ENCODE measurements at places on chromosomes 3 and 15.

DNA sequence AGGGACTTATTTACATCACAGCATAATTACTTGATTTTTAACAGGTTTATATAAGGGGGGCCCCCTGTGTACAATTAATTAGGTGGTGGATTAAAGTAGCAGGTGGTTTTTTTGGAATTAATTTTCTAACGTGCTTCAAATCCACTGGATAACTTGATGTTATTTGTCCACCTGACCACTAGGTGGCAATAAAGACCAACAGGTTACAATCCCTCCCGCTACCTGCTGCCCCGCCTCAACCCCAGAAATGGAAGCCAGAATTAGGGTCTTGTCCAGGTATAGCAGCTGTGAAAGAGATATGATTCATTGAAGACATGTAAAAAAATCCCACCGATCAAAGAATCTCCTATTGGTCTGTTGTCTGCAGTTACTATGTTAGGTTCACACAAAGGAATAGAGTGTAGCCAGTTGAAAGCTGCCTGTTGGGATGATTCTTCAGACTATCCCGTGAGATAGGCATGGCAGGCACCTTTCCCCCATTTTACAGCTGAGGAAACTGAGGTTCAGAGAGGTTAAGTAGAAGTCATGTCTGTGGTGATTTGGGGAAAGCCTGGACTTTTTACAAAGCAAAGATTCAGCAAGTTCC lies 44.0 kb downstream of the MFSD1 start:
- DNase-seq, result peak; percentile 55

- no peak for DNase-seq
These were observed 8.1 kb upstream of the DLG1 start for GRCh38 chr3:197306374-197307086.

- no peak for DNase-seq
These were observed 147.1 kb upstream of the RGMA start for GRCh38 chr15:93235926-93236780.

GRCh38 chr3:134487406-134487805 lies 1.5 kb downstream of the CEP63 start:
- no peak for DNase-seq

GRCh38 chr3:12227833-12228232 lies 61.0 kb upstream of the PPARG start:
- DNase-seq, result no peak

- DNase-seq, result no peak
These were observed 238.0 kb upstream of the EOMES start for GRCh38 chr3:27960133-27960532.

DNA sequence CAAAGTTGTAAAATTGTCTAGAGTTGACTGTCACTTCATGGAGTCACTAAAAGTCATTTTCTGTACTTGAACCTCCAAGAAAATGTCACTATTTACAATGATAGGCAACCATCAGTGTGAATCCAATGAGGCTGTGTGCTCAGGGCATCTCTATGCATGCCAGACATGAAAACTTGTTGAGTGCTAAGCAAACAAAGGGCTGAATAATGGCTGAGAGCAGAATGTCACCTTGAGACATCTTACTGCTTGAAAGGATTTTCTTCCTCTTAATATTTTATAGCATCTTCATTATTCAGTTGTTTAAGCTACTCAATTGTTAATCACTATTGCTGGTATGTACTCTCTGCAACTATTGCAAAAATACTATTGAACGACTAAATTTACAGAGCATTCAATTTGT lies 184.7 kb downstream of the PLCH1 start:
- DNase-seq, result peak; percentile 48

Data from NCI-H1417 (cell line).